ENCODE measurements at places on chromosomes 4 and X.

DNA sequence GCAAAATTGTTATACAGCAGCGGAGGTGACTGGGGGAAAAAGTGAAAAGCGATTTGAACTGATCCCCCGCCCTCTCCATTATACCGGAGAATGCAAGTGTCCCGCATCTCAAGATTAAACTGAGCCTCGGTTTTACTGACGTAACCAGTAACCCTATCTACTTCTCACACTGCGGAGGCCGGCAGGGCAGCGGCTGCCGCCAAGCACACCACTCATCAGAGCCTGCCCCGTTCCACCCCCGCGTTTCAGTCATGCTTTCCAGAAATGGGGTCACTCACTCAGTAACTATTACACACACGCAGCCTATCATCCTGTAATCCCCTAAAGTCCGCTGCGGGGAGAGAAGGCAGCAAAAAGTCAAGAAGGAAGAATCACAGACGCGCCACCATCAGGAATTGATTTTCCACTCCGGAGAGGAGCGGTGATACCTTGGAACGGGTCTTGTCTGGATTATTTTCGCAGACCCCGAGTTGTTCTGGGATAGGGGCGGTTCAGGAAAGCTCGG, 1.4 kb downstream of the RPS6KA3 start:
- peak; percentile 76 for DNase-seq

GRCh38 chr4:141020801-141021261, 112.4 kb downstream of the RNF150 start:
- no peak for DNase-seq

GRCh38 chr4:21347142-21347541, 601.4 kb downstream of the KCNIP4 start:
- no peak for DNase-seq

DNA sequence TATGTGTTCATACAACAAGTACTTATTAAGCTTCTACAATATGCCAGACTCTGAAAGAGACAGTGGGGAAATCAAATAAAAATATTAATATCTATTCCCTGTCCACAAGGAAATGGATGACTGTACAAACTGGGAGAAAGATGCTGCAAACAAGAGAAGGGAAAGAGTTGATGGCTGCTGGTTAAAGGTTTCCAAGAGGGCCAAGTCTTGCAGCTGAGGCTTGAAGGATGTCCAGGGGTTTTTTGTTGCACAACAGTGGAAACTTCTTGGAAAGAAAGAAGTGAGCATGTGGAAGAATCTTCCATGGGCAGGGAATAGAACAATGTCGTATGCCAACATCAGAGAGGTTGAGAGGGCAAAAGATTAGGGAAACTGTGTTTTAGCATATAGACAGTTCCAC, 95.8 kb downstream of the MID1 start:
- no peak for DNase-seq

DNA sequence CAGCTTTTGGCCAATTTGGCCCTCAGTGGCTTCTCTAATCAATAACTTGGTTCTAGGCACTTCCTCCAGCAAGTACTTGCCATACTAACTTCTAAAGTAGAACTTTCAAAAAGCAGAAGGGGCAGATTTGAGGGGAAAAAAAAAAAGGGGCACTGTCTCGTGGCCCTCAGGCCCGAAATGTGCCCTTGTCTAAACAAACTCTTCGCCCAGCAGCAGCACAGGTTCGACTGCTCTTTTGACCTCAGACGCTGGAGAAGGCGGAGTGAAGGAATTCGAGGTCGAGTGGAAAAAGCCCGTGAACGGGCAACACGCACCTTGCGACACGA, 775 bp downstream of the GRPEL1 start:
- DNase-seq, result no peak

DNA sequence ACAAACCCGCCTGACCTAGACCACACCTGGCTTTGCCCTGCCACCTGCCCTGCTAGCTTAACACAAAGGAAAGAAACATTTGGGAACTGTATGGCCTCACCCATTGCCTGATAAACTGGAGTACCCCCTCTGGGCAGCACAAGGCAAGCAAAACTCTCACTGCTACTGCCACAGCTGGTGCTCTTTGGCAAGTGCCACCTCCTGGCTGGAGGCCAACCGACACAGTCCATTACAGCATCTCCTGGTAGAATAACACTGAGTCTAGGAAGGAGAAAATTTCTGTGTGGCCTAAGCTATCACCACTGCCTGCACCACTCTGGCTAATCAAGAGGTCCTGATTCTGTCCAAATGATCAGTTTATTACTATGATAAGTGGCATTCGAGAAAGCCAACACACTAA, 18.9 kb upstream of the SPANXN3 start:
- DNase-seq, result no peak

DNA sequence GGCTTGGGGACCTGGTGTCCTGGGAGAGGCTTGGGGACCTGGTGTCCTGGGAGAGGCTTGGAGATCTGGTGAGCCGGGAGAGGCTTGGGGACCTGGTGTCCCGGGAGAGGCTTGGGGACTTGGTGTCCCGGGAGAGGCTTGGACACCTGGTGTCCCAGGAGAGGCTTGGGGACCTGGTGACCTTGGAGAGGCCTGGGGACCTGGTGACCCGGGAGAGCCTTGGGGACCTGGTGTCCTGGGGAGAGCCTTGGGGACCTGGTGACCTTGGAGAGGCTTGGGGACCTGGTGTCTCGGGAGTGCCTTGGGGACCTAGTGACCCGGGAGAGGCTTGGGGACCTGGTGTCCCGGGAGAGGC, 12.6 kb downstream of the SHOX start:
- no peak for DNase-seq

- no peak for DNase-seq
Observed at GRCh38 chrX:78545233-78545632, 113.9 kb downstream of the RTL3 start.

DNA sequence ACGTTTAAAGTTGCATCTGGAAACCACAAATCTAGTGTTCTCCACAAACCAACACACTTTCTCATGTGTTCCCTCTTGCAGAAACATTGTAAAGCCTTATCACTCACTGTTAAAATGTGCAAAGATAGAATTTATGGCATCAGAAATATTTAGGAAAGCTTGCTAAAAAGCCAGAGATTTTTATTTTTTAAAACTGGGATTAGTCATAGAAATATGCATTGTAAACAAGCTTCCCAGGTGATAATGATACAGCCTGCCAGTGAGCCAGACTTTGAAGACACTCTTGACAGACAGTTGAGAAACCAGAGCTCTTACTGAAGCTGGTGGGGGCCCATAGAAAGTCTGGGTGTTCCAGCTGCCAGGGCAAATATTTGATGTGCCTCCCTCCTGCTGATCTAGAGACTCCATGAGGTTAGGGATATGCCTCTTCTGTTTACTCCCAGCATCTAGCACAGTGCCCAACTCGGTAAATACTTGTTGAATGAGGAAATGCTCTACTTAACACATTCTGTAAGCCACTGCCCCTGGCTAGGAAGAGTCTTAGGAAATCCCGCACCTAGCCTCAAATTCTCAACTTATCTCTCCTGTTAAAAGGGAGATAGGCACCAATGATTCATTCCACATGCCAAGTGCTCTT, 179.0 kb upstream of the RASGEF1B start:
- DNase-seq, result no peak

DNA sequence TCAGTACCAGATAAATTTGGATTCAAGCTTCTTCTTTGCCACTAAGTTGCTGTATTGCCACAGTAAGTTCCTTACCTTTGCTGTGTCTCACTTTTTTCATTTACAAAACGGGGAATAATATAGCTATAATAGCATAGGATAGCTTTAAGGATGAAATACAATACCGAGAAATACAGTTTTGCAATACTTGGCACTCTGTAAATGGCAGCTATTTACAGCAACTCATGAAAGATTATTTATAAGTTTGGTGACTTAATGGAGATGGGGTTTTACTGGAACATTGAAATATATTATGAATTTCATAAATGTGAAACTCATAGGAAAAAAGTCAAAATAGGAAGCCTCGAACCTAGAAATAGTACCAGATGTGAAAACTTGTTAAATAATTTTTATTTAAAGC, 27.6 kb downstream of the ANXA10 start:
- DNase-seq, result no peak

DNA sequence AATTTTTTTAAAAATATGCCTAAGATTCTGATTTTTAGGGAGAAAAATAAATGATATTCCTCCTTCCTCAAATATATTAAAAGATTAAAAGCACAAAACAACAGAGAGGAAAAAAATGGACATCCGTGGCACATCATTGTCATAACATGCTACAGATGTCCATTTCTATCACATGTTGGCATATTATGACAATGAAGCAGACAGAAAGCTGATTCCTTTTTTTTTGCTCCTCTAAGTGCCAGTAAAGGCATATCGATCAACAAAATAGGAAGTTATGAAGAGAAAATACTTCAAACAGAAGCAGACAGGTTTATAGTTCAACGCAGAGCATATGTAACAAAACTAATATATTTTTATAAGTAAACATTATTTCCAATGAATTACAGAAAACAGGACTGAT, 11.2 kb downstream of the KLHL8 start:
- DNase-seq, result no peak
